Stimulated activated CD8-positive, alpha-beta memory T cell treated with anti-CD3 and anti-CD28 coated beads, Interleukin-2, amount 100 ng/mL, for 1 hour (primary cell): ENCODE measurements at places on chromosomes 1 and 21.

DNA sequence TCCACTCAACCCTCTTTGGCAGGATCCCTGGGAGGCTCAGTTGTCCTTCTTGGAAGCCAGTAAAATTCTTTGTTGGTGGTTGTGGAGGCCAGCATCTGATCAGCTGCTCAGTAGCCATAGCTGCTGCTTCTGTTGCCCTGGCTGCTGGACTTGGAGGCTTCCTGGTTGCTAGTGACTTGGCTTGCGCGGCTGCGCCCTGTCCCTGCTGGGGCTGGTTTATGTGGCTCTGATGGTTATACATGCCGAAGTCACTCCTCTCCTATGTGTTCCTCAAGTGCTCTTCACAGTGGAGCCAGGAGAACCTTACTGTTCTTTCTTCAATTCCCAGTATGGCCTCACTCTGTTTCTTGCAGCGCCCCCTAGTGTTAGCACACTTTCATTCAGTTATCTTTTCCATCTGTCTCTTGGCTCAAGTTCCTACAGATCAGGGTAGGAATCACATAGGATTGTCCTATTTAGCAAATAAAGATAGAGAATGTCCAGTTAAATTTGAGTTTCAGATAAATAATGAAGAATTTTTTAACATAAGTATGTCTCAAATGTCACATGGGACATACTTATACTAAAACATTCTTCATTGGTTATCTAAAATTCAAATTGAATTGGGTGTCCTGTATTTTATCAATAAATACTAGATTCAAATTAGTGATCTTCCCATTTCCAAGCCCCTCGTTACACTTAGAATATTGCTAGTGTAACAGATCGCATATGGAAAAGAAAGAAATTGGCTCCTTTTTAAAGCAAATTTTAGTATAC is 176.5 kb downstream of the TGFB2 start:
- no peak for DNase-seq

- DNase-seq: no peak
Measured at GRCh38 chr1:58000116-58000515, 546.4 kb downstream of the OMA1 start.

GRCh38 chr1:180081474-180081873 is 73.2 kb upstream of the QSOX1 start:
- DNase-seq: no peak

- no peak for DNase-seq
Measured at GRCh38 chr1:62092110-62092509, 102.5 kb upstream of the L1TD1 start.

DNA sequence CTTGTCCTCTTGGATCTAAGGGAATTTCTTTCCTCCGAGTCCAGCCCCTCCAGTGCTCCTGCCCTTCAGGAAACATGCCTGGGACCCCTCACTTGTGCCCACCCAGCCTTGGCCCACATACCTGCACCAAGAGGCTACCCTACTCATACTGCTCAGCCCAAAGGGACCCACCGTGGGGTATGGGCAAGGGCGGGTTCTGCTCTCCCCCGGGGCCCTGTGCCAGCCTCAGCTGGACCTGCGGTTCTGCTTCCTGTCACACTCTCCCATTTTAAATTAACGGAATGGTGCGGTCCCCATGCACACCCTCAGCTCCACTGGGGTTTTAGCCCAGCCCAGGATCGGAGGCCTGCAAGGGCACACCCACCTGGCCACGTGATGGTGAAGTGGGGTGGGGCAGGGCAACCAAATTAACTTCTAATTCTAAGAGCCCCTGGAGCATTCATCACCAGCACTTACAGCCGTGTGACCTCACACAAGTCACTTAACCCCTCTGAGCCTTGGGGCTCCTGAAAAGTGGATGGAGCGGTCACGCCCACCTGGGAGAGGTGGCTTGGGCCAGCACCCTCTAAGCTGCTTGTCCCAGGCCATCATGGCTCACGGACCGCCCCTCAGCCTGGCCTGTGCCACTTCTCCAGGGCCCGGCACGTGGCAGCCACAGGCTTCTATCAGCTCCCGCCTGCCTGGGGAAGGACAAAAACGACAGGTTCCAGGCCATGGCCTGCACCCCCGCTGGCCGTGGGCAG is 28.3 kb downstream of the TP73 start:
- DNase-seq: no peak

- DNase-seq: no peak
Measured at GRCh38 chr1:181469829-181470228, 13.5 kb upstream of the CACNA1E start.

GRCh38 chr1:65172936-65173690 is 25.1 kb downstream of the AK4 start:
- DNase-seq: no peak

- DNase-seq: no peak
Measured at GRCh38 chr1:29488794-29489311, 252.5 kb downstream of the PTPRU start.

- DNase-seq: no peak
Measured at GRCh38 chr1:54158071-54158470, 5.3 kb upstream of the CDCP2 start.

GRCh38 chr1:247456914-247457639 is 827 bp downstream of the OR2B11 start:
- DNase-seq: no peak

- DNase-seq: no peak
Measured at GRCh38 chr1:67514300-67514699, 84.1 kb upstream of the SERBP1 start.

DNA sequence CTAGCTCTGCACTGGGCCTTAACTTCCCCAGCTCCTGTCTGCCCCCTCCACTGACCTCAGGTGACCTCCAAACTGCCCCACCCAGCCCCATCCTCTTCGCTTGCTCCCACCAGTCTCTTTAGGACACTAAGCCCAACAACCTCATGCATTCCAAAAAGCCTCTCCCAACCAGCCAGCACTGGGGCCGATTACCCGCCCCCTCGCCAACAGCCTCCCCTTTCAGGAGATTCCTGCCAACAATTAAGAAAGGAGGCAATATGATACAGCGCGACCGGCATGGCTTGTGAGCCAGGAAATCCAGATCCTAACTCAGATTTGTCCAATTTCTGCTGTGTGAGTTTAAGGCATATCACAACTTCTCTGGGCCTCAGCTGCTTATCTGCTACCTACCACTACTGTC is 14.7 kb downstream of the KANK4 start:
- no peak for DNase-seq

- DNase-seq: no peak
Measured at GRCh38 chr21:31022306-31022705, 16.0 kb downstream of the KRTAP19-8 start.

GRCh38 chr1:193077991-193078390 is 18.6 kb downstream of the RO60 start:
- no peak for DNase-seq

- DNase-seq: no peak
Measured at GRCh38 chr1:18475234-18475905, 5.4 kb upstream of the KLHDC7A start.

DNA sequence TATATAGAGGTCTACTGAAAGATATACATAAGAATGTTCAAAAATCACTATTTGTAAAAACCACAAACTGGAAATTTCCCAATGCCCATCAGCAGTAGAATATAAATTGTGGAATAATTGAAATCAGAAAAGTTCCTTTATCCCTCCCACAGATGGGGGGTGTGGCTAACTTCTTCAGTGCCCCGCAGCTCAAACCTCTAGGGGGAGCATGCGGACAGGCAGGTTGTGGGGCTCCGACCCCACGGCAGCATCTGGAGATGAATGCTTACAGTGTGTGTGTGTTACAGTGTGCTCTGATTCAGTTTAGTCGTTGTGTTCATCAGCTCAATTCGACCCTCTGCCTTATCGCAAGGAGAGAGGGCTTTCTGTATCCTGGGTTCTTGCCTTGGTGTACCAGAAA is 262.1 kb upstream of the LRRC7 start:
- DNase-seq: no peak

DNA sequence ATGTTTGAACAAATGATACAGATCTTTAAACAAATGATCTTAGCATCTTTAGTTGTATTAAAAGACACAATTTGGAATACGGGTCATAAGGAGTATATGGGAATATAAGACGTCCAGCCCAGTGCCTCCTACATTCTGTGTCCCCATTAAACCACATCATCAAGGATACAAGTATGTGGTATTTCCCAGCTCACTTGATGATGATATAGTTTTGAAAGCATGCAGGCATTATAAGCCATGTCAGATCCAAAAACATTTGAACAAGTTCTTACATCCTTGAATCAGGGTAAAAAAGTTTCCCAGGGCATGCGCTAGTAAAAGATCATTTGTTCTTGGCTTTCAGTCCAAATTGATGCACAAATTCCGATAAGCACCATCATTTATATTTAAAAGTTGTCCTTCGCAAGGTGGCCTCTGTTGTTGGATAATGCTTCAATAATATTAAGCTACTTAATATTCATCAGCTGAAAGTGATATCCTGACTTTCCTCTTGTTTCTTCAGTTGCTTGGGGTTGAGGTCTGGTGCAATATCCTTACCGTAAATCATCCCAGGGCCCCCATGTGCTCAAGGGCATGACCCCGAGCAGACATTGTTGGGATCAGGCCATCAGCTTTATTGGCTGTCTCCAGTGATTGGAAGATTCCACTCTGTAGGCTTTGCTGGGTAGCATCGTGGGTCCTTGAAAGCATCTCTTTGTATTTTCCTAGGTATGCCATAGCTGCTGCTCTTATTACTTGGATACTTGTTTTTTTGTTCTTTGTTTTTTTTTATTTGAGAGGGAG is 61.8 kb downstream of the CENPF start:
- no peak for DNase-seq

- no peak for DNase-seq
Measured at GRCh38 chr21:46006547-46007491, 25.2 kb downstream of the COL6A1 start.

GRCh38 chr1:32266921-32267591 is 16.0 kb downstream of the LCK start:
- DNase-seq: no peak

DNA sequence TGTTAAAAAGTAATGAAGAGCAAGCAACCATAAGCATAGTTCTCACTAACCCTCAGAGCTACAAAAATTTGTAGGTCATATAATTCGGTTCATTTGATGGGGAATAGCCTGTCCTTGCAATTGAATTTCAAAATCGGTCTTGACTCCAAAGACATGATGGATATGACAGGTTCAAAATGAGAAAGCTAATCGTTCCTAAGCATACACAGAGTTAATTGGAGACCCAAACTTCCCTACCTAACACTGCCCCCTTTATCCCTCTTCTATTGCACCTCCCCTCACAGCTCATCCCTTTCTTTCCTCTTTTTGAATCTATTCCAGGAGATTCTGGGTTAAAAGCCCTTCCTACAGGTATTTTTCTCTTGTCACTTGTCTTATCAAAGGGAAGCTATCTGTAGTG is 390.0 kb upstream of the PTBP2 start:
- DNase-seq: no peak

DNA sequence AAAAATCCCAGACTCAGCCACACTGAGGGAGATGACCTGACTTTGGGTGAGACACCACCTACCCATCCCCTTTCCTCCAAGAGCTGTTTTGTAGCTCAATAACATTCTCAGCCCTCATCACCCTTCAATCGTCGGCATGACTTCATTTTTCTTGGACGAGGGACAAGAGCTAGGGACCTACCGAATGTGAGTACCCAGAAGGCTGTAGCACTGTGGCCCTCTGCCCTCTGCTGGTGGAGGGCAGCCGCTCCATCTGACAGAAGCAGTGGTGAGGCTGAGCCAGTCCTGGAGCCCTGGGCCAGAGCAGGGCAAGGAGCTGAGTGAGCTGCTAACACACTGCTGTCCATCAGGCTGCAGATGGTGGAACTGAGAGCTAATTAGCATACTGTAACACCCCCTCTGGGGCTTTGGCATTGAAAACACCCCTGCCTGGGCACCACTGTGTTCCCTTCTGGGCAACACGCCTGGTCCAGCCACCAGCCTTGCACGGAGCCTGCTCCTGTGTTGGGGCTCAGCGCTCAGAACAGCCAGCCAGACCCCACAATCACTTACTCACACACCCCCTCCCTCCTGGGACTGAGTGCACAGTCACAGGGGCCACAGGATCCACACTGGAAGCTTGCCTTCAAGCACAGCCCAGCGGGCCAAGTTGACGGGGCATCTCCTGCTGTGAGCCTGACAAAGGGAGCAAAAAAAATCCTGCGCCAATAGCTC is 18.3 kb upstream of the ALPL start:
- DNase-seq: no peak

- no peak for DNase-seq
Measured at GRCh38 chr21:41156142-41156541, 11.8 kb upstream of the BACE2 start.

DNA sequence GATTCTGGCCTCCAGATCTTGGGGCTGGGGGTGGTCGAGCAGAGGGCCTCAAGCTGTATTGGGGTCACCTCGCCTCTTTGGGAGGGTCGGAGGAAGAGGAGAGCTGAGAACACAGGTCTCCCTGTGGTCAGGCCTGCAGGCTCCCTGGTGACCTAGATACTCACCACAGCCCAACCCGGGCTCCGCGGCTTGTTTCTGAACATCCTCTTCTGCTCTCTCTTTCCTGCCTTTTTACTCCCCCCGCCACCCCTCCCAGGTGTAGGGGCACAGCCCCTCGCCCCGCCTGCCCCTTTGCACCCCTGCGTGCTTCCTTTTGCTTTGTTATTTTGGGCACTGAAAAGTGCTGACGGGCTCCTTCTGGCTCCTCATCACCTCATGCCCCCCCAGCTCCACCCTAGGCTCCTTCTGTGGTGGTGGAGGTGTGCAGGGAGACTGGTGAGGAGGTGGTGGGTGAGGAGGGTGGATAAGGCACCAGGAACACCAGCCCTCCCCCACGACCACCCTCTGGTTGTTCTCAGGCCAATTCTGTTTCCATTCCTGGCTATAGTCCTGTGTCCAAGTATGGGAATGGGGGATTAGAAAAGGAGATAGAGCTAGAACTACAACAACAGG is 10.6 kb upstream of the LINGO4 start:
- DNase-seq: no peak

DNA sequence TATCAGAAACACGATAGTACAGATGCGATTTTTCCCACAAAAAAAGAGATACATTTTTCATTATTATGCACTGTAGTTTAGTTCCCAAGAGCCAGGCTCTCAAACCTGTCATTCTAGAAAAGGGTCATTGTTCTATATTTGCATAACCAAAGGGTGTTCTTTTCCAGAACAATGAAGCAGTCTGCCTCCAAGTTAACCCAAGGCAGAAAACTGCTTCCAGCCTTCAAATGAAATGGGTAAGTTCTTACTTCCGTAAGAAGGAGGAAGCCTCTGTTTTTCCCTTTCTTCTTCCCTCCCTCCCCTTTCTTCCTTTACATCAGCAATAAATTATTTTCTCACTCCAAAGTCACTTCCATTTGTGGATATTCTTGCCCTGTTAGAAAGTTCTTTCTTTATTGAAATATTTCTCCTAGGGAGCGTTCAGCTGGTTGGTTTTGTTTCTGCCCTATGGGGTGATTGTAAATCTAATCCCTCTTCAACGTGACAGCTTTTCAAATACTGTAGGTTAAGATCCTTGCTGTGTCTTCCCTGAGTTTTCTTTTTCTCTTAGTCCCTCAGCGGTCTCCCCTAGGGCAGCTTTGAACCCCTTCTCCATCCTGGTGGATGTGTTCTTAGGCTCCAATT is 77.3 kb upstream of the PTGFRN start:
- DNase-seq: no peak

GRCh38 chr21:37711836-37712568 is 204.3 kb downstream of the KCNJ6 start:
- no peak for DNase-seq

- no peak for DNase-seq
Measured at GRCh38 chr1:35220976-35221375, 28.0 kb upstream of the SFPQ start.

- DNase-seq: no peak
Measured at GRCh38 chr21:42438316-42439205, 34.9 kb downstream of the UBASH3A start.

- no peak for DNase-seq
Measured at GRCh38 chr1:209029737-209030136, 553.8 kb upstream of the CAMK1G start.

- DNase-seq: no peak
Measured at GRCh38 chr1:223177681-223178080, 34.6 kb upstream of the TLR5 start.
